ENCODE measurements at places on chromosomes 5 and 9.

GRCh38 chr5:146947181-146947941 lies 68.8 kb upstream of the PPP2R2B start:
- no peak for DNase-seq

GRCh38 chr5:168691891-168692290 lies 112.7 kb upstream of the PANK3 start:
- no peak for DNase-seq

DNA sequence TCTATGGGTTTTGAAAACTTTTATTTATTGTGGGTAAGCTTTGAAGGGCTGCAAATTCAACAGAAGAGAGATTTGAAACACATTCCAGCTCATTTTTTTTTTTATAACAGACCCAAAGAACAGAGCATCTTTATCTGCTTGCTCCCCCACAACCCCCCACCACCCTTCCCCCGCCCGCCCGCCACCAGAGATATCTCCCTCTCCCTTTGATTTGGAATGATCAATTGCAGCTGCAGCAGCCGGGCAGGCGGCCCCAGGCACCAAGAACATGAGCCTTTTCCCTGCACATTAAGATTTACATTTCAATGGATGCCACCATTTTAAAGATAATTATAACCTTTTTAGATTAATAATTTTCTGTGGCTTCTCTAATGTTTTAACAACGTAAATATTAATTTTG lies 510.9 kb downstream of the ZNF608 start:
- DNase-seq, result no peak

- DNase-seq, result no peak
Measured at GRCh38 chr5:103851091-103851490, 288.5 kb upstream of the NUDT12 start.

DNA sequence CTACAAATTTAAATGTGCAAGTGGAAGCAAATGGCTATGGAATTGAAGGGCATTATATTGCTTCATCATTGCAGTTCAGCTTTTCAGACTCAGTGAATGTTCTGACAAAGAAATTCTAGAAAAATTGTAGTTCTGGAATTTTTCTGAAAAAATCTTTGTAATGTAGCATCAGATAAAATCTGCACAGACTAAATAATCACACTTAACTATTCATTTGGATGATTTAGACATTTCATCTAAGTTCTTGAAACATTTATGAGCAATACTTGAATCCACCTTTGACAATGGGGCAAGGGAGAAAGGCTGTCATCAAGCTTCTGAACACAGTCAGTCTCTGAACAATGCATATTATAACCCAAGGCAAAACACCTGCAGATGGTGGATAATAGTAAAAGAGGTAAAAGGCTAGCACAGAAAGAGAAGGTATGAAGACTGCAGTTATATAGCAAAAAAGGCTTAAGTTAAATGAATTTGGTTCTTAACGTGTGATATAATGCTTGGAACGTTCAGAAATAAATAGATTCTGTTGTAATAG lies 1352.0 kb upstream of the NUDT12 start:
- DNase-seq, result no peak

DNA sequence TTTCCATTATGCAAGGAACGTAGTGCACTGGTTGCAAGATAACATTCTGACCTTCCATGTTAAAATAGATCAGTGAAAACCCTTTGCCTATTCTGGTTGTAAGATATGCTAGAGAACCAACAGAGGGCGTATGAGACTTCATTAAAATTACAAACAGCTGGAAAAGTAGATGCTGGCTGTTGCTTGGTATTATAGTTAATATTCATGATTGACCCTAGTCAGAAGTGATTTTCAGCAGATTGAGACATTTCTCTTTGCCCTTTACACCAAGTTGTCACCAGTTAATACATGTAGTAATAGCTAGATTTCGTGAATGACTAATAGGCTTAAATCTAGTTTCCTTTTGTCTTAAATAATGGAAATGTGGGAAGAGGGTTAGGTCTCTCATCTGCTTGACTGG lies 13.8 kb upstream of the FGF18 start:
- DNase-seq, result no peak

GRCh38 chr5:85170183-85170582 lies 785.5 kb upstream of the EDIL3 start:
- no peak for DNase-seq

DNA sequence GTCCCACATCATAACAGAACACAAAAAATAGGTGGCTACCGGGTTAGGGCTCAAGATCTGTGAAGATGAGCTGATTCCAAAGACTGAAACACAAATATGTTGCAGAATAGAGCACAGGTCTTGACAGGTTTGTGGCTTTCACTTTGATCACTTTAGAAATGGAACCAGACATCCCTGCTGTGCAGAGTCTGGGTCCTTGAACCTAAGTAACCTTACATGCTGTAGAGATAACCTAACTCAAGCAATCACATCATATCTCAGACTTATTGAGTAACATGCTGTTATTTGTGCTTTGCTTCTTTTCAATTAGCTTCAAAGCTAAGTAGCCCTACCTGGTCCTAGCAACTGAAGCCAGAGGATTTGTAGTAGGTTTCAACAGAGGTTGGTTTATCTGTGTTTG lies 24.3 kb downstream of the FBXW2 start:
- no peak for DNase-seq
